SW 1271 (cell line): ENCODE measurements at places on chromosomes 7 and 10.

- DNase-seq = peak; percentile 42
These were observed 534.3 kb downstream of the PARD3 start for GRCh38 chr10:34280599-34281374.

DNA sequence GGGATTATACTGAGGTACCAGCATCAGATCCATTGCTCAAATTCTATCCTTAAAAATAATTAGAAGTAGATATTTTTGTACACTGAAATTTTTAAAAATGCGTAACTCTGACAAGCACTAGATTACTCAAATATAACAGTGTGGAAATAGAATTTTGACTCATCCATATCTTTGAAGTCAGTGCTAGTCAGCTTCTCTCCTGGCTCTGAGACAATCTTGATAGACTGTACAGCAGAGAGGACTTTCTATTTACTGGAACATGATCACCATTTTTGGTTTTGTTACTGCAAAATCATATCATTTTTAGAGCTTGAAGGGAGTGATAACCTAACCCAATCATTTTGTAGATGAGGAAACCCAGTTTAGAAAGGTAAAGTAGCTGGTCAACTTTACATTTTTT lies 195.0 kb downstream of the MTERF1 start:
- DNase-seq = no peak

- DNase-seq = no peak
These were observed 957.2 kb upstream of the GHITM start for GRCh38 chr10:83182076-83182475.

DNA sequence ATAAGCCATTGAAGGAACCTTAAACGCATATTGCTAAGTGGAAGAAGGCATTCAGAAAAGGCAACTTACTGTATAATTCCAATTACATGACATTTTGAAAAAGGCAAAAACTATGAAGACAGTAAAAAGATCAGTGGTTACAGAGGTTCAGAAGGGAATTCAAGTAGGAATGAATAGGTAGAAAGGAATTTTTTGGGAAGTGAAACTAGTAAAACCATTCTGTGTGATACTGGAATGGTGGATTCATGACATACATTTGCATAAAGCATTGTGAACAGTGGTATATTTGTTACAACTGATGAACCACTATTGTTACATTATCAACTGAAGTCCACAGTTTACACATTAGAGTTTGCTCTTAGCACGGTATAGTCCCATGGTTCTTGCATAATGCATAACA lies 114.2 kb upstream of the GPR22 start:
- DNase-seq = no peak

GRCh38 chr10:29329420-29329819 lies 40.5 kb downstream of the LYZL1 start:
- no peak for DNase-seq
